Spinal cord (tissue), 10 donors: ENCODE measurements at places on chromosomes 1 and 21. TPM values are rescaled to one million over a fixed set of nuclear protein-coding genes. Genes with fewer than 3 reads are reported as not detected.

Gene PALMD
- 13.7 TPM for polyA plus RNA-seq

Gene DYNLT5
- 43.3 TPM for polyA plus RNA-seq

Gene ITGB2
- 20.9 TPM for polyA plus RNA-seq

Gene BMP8A
- 4.7 TPM for polyA plus RNA-seq

Gene SPATA17
- 8.2 TPM for polyA plus RNA-seq

Gene LINGO4
- polyA plus RNA-seq: 1.0 TPM

Gene SASS6
- 3.9 TPM for polyA plus RNA-seq

Gene HMGCS2
- 0.27 TPM for polyA plus RNA-seq

Gene PRR9
- not detected for polyA plus RNA-seq

Gene CCDC27
- 0.26 TPM for polyA plus RNA-seq

Gene KIF14
- 2.7 TPM for polyA plus RNA-seq

Gene IL24
- polyA plus RNA-seq: 0.52 TPM

Gene MIXL1
- 1.1 TPM for polyA plus RNA-seq
